ENCODE measurements at places on chromosomes 4 and X.

DNA sequence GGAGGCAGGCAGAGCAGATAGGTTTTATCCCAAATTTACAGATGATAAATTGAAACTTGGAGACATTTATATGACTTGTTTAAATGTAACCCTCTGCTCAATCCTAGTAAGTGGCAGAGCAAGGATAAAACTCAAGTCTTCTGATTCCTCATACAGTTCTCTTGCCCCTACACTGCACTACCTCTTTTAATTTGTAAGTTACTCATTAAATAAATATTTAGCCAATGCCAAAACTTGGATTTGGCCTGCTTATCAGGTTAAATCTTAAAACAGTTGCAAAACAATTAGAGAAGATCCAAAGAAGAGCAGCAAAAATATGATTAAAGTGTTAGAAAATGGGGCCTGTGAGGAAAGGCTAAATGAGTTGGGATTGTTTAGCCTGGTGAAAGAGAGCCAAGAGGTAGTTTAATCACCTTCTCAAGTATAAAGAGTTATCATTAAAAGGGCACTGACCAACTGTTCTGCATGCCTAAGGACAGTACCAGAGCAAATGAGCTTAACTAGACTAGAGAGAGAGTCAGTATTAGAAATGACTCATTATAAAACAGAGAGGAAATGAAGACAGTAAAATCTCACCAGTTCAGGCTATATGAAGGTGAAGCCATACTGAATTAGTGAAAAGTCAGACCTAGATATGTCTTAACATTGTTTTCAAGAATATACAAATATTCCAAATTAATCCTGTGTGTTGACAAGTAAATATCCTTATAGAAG lies 146.3 kb downstream of the GRIA3 start:
- no peak for DNase-seq

GRCh38 chr4:99886146-99886545 lies 8.1 kb downstream of the LAMTOR3 start:
- no peak for DNase-seq

- DNase-seq: no peak
Measured at GRCh38 chr4:15482842-15483241, 13.2 kb downstream of the CC2D2A start.

DNA sequence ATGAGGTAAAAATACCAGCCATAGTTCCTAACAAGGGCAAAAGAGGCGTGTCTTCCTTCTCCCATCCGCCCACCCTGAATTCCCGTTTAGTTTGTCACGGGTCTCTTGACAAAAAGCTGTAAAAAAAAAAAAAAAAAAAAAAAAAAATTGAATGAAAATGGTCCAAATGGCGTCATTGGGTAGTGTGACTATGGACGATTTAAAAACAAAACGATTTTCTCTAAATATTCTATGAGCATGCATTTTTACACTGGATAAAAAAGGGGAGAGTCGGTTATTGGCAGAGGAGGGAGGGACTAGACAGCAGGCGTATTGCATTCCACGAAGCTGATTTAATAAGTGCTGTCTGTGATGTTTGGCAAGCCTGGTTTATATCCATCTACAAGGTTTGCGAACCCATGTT lies at the start of gene FAM133A:
TSS of gene FAM133A (plus strand) at position 338 of the 403 bp plus-strand sequence. CDS start 35,214 bp downstream, outside the sequence.
- DNase-seq: peak; percentile 45
